ENCODE measurements at places on chromosomes 4 and X. TPM values are rescaled to one million over a fixed set of nuclear protein-coding genes. Genes with fewer than 3 reads are reported as not detected.

Gene LRRC66
- total RNA-seq, result 0.18 TPM

Gene CFI
- total RNA-seq, result 66.8 TPM

Gene CTAG2
- not detected for total RNA-seq

Gene UVSSA
- total RNA-seq, result 33.0 TPM

Gene STS
- total RNA-seq, result 13.7 TPM

Gene PNMA5
- not detected for total RNA-seq

Gene PLXNB3
- 3.0 TPM for total RNA-seq

Gene FHDC1
- total RNA-seq, result 22.4 TPM

Gene HPF1
- 20.3 TPM for total RNA-seq

Gene KLHL4
- total RNA-seq, result 4.4 TPM

Gene CT45A5
- total RNA-seq, result not detected

Gene CYTL1
- 1.8 TPM for total RNA-seq

Gene SUPT20HL1
- total RNA-seq, result not detected

Gene NSD2
- 53.6 TPM for total RNA-seq
